CD4-positive, CD25-positive, alpha-beta regulatory T cell (primary cell): ENCODE measurements at places on chromosomes 16 and 17.
A peak's percentile ranks its signal among the peaks of the same experiment; 100 is the strongest.

GRCh38 chr17:43907998-43908721 lies 824 bp upstream of the MPP2 start:
- peak; percentile 58 for DNase-seq

- DNase-seq, result no peak
These were observed 45.0 kb downstream of the NT5M start for GRCh38 chr17:17347956-17348871.

- DNase-seq, result peak; percentile 28
These were observed 565 bp downstream of the MAP3K3 start for GRCh38 chr17:63622574-63623390.

- DNase-seq, result no peak
These were observed 139.8 kb downstream of the PARN start for GRCh38 chr16:14490235-14490634.

- no peak for DNase-seq
These were observed 406.3 kb downstream of the WWOX start for GRCh38 chr16:78505544-78506366.
